CD4-positive, alpha-beta memory T cell (primary cell): ENCODE measurements at places on chromosomes 6 and 20.
A peak's percentile ranks its signal among the peaks of the same experiment; 100 is the strongest.

DNA sequence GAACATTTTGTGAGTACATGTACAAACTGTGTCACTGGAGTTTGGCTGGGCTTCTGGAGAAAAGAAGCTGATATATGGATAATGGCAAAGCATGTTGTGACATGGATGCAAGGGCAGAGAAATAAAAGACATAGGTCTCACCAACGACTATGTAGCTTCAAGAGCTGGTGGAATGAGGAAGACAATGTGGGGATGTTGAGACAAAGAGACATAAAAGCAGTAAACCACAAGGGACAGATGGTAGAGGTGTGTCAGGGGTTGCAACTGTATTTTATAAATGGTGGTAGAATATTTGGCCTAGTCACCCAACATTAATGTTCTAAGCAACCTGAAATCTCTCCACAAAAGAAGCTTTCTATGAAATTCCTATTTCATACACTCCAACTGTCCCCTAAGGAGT lies 199.0 kb downstream of the KCNQ5 start:
- DNase-seq = no peak

- DNase-seq = no peak
These were observed 55.0 kb downstream of the PPP1R3G start for GRCh38 chr6:5139828-5140771.

GRCh38 chr20:8647961-8648441 lies 420.9 kb upstream of the PLCB4 start:
- DNase-seq = no peak

DNA sequence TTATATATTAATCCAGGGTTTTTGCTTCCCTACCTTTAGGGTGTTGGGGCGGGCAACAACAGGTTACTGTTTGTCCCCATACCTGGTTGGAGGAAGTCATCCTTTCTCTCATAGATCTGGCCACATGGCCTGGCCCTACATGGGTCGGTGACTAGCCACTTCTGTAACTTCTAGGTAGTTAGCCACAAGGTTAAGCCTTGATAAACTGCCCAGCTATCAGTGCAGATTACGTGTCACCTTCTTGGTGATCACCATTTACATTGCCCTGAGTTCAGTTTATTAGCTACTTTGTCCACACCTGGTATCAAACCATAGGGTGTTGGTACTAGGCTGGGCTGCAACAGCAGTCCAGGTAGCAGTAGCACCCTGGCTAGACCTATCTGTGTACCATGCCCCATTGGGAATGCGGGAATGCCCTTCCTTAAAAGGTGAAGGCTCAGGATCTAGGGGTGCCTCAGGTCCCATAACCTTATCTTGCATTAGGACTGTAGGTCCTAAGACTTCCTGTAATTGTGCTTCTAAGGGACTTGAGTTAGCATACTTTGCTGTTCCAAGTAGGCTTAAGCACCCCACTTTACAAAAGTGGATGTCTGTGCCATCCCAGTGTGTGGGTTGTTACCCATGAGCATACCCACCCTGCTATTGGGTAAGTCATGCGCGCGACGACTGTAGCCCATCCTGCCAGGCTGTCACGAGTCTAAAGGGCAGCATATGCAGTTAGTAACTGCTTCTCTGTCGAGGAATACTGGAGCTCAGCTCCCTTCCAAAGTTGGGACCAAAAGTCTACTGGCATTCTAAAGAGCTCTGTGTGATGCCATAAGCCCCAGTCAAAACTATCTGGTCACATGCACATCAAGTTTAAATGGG lies 5.2 kb downstream of the ZKSCAN3 start:
- DNase-seq = no peak

DNA sequence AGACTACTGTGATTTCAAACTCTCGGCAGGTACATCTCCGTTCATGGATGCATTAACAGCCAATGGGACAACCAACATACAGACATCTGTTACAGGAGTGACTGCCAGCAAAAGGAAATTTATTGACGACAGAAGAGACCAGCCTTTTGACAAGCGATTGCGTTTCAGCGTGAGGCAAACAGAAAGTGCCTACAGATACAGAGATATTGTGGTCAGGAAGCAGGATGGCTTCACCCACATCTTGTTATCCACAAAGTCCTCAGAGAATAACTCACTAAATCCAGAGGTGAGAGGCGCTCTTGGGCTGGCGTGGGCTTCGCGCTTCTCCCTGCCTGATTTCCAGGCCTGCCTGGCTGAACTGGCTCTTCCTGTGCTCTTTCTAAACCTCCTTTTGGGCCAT lies 68.4 kb downstream of the RPP40 start:
- DNase-seq = no peak

GRCh38 chr6:128600397-128600951 lies 80.1 kb upstream of the PTPRK start:
- no peak for DNase-seq

- no peak for DNase-seq
These were observed 66.7 kb upstream of the ZNF217 start for GRCh38 chr20:53660078-53660909.

- DNase-seq = no peak
These were observed 14.1 kb upstream of the SPDEF start for GRCh38 chr6:34570066-34570833.

DNA sequence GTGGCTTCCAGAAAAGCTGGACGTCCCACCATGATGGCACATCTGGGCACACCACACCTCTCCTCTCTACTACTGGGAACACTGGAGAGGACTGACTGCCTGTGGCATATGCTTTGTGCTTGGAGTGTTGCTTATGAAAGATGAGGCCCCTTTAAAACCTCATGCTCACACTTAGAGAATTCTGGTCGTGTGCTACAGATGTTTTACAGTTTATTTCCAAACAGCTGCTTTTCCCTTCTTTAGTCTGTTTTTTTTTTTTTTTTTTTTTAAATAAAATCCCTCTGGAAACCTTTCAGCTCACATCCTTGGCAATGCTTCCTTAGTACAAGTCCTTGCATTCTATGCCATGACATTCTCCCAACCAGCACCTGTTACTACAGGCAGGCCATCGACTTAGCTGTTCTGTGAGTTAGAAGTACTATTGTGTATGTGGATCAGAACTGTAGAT lies 60.3 kb downstream of the BMP6 start:
- DNase-seq = no peak

DNA sequence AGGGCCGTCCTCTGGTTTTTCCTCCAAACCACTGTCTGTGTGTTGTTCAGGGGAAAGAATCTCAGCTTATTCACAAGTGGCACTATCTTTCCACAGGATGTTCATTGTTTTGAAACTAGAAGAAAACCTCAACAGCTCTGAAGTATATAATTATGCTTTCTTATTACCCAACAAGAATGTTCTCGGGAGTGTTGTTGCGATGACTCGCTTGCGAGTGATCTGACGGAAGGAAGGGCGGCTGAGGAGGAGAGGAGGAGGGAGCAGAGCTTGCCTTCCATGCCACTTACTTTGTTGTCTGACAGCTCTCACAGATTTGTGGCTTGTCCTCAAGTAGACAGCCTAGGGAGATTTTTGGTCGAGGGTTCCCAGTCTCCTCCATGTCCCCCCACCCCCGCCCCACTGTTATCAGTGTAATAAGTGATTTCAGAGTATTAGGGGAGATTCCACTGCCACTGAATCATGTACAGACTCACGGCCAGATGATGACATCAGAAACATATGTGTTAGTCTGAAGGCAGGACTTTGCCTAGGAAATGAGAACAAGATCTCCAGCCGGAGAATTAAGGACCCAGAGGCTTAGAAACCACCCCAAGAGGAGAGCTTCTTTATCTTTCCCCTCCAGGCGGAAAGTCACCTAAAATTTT lies 80.7 kb upstream of the CCN6 start:
- DNase-seq = peak; percentile 79

DNA sequence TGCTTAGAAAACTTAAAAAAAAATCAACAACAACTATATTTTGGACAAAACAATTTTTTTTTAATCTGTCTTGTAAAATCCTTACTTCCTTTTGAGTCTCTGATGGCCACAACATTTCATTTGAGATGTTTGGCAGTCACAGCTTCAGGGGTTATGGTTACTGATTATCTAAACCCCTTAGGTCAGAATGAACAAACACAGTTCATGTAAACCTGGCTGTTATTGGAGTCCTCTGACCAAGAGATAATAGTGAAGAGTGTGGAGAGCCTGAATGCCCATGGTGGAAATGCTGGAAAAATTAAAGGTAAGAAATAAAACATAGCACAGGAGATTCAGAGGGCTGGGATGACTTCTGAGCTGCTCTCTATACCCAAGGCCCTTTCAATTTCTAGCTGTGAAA lies 38.2 kb downstream of the TMX4 start:
- DNase-seq = no peak

DNA sequence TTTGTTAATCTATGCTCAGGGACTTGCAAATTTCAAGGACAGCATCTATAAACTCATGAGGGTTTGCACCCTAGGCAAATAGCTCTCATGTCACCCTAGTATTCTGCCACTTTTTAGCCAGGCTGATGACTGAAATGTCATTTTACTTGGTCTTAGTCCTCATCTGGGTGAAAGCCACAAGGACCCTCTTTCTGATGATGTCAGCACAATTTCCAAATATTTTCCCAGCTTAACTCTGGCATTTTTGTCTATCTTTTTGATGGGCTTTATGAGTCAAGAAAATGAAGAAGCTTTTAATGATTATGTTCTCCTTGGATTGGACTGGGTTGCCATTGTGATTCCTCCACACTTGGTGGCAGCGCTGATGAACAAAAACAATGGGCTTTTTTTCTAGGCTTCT lies 420.1 kb upstream of the BTBD3 start:
- no peak for DNase-seq

DNA sequence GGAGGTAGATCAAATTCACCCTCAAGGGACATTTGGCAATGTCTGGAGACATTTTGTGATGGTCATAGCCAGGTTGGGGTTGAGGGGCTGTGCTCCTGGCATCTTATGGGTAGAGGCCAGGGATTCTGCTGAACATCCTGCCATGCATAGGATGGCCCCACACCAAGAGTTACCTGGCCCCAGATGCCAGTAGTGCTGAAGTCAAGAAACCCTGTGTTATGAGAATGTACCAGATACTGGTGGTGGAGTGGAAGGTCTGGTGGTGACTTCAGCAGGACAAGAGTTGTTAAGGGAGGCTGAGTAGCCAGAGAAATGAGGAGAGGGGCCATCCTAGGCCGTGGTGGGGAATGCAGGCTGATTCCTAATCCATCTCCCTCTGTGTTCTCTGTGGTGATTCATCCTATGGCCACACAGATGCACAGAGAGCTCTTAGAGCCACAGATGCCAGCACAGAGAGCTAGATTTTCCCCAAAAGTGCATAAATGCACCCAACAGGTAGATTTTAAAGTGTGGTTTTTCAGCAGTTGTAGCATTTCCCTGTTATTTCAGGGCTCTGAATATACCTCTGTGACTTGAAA lies 43.6 kb downstream of the CDYL start:
- no peak for DNase-seq

DNA sequence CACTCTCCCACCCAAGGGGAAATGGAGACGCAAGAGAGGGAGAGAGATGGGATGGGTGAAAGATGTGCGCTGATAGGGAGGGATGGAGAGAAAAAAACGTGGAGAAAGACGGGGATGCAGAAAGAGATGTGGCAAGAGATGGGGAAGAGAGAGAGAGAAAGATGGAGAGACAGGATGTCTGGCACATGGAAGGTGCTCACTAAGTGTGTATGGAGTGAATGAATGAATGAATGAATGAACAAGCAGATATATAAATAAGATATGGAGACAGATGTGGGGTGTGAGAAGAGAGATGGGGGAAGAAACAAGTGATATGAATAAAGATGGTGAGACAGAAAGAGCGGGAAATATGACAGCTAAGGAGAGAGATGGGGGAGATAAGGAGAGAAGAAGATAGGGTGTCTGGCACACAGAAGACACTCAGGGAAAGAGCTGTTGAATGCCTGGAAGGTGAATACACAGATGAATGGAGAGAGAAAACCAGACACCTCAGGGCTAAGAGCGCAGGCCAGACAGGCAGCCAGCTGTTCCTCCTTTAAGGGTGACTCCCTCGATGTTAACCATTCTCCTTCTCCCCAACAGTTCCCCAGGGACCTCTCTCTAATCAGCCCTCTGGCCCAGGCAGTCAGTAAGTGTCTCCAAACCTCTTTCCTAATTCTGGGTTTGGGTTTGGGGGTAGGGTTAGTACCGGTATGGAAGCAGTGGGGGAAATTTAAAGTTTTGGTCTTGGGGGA lies 754 bp downstream of the TNF start:
- no peak for DNase-seq

GRCh38 chr6:147226163-147226724 lies 22.0 kb downstream of the STXBP5 start:
- DNase-seq = no peak

DNA sequence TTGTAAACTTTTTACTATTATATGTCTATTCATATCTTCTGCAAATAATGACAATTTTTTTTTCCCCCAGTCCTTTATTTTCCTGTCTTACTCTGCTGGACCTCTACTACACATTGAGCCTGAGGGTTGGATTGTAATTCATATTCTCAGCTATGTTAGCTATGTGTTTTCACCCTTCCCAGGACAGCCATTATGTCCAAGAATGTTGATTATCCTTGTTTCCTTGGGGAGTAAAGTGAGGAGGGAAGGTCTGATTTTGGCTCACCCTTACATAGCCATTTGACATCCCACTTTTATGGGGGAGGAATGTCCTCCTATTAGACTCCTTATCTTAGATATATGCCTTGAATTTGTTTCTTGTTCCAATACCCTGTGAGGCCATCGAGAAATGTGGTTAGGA lies 17.6 kb upstream of the TBC1D32 start:
- DNase-seq = no peak

DNA sequence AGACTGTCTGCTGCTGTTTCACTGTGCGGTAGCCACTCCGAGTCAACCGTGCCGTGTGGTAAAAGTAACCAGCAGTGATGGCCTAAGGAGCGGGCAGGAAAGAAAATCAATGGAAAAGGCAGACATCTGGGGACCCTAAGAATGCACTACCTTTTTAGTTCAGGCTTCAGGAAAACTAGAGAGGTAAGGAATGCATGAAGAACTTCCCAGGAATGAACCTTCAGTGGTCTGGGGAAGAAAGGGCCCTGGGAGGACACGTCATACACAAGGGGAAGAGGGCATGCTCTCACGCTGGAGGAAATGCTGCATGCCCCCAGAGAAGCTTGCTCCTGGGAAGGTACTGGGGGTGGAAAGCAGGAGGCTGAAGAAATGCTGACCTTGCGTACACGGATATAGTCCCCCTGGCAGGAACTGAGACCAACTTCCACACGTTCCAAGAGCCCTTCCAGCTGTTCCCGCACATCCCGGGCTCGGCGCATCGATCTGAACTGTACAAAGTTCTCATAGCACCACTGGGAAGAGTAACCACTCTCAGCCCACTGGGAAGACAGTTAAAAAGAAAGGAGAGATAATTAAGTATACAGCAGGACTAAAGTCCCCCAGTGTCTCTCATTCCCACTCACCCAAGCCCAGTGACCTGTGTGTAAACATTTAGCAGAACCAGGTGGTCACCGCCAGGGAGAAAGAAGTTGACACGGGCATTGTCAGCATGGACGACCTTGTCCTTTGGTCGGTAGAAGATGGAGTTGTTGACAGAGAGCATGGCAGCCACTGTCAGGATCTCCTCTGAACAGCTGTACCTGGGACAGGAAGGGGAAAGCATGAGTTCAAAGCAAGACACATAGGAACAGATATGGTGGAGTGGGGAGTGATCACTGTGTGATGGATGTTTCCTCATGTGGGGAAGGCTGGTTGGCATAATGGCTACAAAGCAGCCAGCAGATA lies 8.1 kb downstream of the C6orf136 start:
- DNase-seq = no peak

GRCh38 chr20:44814937-44815336 lies 4.6 kb upstream of the RIMS4 start:
- DNase-seq = no peak
